ENCODE measurements at places on chromosomes 13 and 19.

- no peak for DNase-seq
Observed at GRCh38 chr19:10685210-10685609, 16.0 kb upstream of the QTRT1 start.

DNA sequence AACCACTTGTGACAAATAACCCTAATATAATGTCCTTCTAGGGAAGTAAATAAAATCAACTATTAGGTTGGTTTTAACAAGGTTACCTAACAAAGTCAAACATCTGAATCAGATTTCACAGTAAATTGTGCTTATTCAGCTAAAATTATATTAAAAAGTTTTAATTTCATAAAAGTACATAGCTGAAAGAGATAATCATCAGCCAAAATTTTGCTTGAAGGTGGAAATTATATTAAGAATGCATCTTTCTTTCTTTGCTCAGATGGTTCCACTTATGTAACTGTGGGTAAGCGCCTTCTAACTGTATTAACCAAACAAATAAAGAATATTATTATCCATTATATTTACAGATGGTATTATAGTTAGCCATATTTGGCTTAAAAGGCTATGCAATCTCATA is 2840.3 kb upstream of the PCDH20 start:
- no peak for DNase-seq

DNA sequence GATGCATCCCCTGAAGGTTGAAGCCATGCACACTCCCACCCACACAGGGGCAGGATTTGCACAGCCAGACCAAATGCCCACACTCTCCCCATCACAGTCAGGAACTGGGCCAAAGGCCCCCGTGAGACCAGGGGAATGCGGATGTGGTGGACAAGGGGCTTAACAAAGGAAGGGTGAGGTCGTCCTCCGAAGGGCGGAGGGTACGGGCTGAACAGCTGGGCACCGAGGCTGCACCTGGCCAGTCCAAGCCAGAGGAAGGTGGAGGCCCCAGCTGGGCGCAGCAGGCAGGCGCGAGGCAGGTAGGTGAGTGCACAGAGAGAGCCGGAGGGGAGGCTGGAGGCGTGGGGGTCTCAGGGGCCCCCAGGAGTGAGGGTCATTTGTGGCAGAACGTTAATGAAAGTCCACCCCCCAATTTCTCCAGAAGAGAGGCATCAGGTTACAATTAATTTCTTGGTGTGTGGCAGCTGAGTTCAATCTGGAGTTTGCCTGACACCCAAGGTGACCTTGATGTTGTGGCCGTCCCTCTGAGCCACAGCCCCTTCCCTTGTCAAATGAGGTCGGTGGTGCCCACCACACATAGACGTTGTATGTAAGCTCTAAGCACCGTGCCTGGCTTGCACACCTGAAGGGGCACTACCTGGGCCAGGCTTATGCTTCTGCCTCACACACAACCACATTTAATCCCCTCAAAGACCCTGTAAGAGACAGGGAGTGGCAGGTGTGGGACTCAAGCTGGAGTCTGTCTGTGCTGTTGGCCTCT is 2.9 kb downstream of the KLK15 start:
- DNase-seq, result no peak

GRCh38 chr13:33191425-33192210 is 93.9 kb downstream of the STARD13 start:
- DNase-seq, result peak; percentile 55

DNA sequence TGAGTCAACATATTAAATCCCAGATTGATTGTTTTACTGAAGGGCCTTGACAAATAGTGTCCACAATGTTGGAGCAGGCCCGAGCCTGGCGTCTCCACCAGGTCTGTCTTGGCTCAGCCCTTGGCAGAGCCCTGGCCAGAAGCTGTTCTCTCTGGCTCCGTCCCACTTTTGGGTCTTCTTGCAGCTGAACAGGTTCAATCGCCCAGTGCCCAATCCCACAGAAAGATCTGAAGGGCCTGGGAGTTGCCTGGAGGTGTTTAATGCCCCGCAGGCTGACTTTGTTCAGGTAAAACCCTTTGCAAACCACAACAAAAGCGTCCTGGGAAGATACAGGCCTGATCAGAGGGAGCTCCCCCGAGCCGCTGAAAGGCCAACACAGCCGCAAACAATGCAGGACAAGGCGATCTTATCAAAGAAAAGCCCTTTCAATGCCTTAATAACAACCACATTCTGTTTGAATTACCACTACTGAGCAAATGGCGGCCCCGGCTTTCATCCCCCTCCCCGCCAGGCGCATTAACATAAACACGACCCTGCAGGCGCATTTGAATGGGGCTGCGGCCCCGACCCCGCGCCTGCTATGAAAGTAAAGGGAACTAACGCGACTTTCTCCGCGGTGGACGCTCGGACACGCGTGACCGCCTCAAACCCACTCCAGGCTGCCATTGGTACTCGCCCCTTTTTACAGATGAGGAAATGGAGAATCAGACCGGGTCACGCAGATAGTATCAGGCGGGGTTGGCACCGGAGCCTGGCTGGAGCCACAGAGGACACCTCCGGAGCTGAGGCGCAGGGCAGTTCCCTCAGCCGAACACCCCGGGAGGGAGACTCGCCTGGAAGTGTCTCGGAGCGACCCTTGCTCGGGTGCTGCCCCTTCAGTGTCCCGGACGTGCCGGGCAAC is 3.1 kb downstream of the CDX2 start:
- no peak for DNase-seq

DNA sequence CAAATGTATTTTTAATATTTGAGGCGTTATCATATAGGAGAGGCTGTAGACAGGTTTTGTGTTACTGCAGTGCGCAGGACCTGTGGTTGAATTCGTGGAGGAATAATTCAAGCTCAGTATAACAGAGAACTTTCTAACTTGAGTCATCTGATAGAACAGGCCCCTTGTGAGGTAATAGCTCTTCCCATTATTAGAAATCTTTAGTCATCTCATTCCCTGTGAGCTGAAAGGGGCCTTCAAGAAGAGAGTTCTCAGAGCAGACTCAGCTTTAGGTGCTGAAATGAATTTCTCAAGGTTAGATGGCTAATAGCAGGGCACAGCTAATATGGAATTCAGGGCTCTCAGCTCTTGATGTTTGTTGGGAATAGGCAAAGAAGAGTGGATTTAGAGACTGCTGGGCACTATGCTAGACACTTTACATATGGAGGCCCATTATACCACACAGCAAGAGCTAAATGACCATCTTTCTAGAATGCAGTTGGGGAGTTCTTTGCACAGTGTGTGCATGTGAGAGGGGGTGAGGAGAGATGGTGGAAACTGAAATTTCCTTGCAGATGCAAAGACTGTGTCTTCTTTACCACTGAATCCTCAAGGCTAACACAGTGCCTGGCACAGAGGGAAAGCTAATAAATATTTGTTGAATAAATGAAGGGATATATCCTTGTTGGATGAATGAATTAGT is 89.5 kb downstream of the DGKH start:
- DNase-seq, result peak; percentile 15

GRCh38 chr19:1935484-1936208 is 5.3 kb upstream of the CSNK1G2 start:
- DNase-seq, result peak; percentile 34

GRCh38 chr13:110301083-110301482 is 5.9 kb downstream of the COL4A1 start:
- no peak for DNase-seq

DNA sequence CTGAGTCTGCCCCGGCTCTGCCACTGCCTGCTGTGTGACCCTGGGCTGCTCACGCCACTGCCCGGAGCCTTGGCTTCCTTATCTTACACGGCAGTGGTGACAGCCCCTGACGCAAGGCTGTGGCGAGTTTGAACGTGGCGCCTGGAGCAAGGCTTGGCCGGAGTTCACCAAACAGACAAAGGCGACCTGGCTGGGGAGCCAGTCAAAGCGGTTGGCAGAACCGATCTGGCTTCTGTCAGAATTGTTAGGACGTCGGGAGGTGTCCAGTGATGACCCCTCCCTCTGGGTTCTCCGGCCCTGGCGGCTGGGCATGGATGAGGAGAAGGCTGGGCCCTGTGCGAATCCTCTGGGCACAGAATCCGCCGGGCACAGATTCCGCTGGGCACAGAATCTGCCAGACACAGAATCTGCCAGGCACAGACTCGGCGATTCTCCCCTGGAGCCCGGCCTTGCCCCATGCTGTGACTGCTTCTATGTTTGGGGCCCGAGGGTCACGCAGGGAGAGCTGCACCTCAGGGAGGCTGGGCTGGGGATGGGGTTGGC is 11.7 kb upstream of the TMEM255B start:
- no peak for DNase-seq

GRCh38 chr13:29707876-29708543 is 112.5 kb upstream of the SLC7A1 start:
- peak; percentile 62 for DNase-seq

DNA sequence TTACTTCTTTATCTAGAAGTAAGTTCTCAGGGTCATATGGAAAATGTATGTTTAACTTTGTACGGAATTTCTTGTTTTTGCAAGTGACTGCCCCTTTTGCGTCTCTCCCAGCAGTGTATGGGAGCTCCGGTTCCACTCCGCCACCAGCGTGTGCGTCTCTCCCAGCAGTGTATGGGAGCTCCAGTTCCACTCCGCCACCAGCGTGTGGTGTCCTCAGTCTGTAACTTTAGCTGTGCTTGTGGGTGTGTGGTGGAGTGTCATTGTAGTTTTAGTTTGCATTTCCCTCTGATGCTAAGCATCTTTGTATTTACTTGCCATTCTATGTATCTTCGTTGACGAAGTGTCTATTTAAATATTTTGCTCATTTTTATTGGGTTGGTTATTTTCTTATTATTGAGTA is 2.4 kb downstream of the CUL4A start:
- DNase-seq, result no peak

DNA sequence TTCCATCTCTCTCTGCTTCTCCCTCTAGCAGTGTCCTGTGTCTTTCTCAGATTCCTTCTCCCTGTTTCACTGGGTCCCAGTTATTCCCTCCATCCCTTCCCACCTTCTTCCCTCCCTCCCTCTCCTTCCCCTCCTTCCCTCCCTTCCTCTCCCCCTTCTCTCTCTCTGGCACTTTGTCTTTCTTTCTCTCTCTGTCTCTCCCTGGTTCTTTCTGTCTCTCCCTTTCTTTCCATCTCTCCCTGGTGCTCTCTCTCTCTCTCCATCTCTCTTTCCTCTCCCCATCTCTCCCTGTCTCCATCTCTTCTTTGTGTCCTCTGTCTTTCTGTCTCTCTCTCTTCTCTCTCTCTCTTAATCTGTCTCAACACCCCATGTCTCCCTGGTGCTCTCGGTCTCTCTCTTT is 31.7 kb upstream of the CYP2B6 start:
- no peak for DNase-seq

DNA sequence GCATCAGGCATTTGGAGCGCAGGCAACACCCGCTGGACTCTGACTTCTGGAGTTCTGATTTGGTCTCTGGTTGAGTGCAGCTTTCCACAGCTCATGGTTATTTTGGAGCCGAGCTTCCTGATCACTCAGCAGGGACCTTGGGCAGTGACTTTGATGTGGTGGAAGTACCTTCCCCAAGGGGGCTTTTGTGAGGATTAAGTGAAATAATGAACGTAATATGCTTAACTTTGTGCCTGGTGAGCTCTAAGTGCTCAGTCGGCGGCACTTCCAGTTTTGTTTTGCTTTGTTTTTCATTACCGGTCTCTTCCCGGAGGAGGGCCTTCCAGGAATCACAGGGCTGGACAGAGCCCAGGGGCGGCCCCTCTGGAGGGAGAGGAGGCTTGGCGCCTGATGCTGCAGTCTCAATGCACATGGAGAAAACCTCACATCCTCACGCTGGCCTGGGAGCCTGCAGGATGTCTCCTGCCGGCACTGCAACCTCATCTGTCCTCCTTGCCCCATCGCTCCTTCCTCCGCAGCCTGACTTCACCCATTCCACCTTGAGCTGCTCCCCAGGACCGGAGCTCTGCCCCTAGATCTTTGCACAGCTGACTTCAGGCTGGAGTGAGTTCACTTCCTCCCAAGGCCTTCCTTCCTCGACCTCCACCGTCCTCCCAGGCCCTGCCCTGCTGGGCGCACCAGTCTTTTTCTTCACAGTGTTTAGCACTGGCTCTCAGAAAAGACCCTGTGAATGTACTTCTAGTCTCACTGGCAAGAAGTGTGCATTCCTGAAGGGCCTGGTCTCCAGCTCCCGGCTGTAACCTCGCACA is 1.5 kb downstream of the PLEKHF1 start:
- DNase-seq, result peak; percentile 72

DNA sequence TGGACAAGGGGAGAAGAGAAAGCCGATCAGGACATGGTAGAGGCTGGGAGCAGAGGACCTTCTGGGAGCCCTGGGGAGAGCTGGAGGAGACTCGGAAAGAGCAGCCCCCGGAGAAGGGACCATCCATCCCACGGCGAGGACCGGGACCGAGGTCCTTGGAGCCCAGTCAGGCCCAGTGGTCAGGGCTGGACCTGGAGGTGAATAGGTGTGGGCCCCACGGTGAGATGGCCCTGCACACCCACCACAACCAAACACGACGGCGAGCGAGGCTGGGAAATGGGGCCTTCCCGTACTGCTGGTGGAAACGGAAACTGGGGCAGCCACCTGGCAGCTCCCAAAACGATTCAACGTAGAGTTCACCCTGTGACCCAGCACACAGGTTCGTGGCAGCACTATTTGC is 3.7 kb upstream of the NTN5 start:
- DNase-seq, result no peak

- no peak for DNase-seq
Observed at GRCh38 chr19:1675633-1676350, 23.4 kb upstream of the TCF3 start.
